ENCODE measurements at places on chromosomes 3 and 15.
A peak's percentile ranks its signal among the peaks of the same experiment; 100 is the strongest.

DNA sequence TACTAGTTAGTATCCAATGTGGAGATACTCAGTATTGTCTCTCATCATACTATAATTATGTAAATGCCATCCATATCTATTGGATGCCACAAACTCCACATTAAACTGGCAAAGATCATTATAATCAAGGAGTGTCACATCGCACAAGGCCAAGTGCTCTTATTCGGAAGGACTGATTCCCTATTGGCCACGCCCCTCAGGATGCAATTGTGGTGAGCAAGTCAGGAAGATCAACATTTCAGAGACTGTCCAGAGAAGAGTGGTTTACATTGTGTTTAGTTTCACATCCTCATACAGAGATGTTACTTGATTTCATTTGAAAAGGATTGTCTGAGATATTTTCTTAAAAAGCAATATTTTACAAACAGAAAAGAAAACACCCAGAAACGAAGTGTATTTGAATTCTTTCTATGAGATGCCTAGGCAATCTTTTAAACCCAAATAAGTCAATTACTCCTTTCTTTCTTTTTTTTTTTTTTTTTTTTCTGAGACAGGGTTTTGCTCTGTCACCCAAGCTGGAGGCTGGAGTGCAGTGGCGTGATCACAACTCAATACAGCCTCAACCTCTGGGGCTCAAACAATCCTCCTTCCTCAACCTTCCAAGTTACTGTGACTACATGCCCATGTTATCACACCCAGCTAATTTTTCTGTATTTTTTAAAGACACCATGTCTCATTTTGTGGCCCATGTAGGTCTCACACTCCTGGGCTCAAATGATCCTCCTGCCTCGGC is 369.1 kb downstream of the RBMS3 start:
- no peak for DNase-seq

DNA sequence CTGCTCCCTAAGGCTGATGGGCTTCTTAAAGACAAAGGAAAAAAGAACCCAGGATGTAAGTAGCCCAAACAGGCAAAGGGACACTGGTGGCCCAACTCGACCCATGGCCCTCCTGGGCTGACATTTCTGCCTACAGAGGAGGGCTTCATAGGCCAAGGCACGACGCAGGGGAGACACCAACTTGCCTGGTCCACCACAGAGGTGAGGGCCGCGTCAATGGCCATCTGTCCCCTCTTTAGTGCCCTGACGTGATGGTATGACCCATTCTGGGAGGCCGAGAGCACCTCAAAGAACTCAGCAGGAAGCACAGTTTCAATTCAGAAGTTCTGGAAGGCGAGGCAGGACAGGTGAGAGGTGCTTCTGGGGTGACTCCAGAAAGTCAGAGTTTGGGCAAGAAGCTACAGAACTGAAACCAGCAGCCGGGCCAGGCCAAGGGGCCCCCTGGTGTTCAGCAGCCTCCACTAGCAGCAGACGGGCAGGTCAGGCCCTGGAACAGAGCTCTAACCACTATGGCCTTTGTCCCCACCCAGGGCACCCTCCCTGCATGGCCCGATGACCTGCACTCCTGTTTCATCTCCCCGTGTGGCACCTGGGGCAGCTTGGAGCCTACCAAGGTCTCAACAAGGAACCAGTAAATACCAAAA is 45.1 kb downstream of the HMCES start:
- no peak for DNase-seq

DNA sequence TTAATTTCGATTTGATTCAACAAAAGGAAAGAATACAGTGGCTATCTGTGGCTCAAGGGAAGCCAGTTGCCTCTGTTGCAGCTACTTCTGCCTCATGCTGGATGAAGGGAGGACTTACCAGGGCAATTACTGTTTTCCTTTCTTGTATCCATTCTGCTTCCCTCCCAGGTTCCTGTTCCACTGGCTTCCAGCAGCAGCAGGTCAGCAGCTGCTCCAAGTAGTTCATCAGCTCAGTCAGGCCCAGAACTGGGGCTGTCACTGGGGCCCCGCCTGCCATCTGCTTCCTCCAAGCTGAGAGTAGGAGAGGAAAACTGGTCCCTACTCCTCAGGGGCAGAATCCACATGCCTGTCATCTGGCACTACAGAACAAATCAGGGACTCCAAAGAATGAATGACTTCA is 48.6 kb upstream of the ULK4 start:
- peak; percentile 37 for DNase-seq

DNA sequence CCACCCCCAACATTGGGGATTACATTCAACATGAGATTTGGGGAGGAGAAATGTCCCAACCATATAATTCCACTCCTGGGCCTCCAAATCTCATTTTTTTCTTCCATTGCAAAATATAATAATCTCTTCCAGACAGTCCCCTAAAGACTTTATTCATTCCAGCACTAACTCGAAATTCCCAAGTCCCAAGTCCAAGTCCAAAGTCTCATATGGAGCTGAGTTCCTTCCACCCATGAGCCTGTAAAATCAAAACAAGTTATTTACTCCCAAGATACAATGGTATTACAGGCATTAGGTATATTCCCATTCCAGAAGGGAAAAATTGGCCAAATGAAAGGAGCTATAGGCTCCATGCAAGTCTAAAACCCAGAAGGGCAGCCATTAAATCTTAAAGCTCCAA is 56.7 kb downstream of the P2RY1 start:
- DNase-seq = no peak

DNA sequence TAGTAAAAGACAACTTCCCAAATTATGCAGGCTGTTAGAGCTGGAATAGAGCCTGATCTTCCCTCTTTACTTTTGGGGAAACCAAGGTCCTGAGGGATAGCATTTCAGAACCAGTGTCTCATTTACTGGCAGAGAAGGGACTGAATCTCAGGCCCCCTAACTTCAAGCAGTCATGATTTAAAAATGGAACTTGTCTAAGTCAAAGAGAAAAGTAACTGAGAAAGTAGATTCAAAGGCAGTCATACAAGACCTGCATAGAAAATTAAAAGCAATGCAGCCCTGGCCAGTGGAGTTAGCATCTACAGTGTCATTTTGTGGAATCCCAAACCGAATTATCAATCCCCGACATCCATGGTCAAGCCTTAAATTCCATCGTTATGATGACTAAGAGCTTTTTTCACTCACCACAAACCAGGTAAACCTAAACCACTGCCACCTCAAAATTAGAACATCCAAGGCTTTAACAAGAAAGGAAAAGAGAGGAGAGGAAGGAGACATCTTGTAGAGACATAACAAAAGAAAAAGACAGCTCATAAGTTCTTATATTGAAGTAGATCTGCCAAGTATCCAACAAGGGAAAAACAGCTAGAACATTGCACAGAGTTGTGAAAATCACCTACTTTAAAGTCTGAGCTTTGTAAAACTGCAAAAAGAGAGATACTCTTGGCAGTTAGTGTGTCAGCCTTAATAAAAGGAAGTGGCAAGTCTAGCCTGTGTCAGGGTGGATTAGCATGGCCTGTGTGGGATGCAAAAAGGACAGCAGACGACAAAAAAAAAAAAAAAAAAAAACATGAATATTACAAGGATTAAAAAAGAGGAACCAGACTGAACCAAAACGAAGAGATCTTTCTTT is 54.1 kb upstream of the CCR2 start:
- DNase-seq = peak; percentile 92

DNA sequence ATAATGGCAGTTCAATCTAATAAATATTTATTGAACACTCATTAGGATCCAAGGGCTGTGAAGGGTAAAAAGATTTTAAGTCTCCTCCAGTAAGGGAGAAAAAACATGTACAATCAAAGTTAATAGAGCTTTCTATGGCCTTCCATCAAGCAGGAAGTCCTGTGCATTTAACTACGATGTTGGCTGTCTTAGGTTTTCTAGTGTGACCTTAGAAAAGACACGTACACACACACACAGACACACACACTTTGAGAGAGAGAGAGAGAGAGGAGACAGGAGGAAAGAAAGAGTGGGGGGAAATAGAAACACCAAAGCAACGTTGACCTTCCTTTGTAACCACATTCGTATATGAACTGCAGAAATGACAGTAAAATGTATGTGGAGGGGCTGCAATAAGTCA is 126.1 kb upstream of the TMC3 start:
- no peak for DNase-seq

DNA sequence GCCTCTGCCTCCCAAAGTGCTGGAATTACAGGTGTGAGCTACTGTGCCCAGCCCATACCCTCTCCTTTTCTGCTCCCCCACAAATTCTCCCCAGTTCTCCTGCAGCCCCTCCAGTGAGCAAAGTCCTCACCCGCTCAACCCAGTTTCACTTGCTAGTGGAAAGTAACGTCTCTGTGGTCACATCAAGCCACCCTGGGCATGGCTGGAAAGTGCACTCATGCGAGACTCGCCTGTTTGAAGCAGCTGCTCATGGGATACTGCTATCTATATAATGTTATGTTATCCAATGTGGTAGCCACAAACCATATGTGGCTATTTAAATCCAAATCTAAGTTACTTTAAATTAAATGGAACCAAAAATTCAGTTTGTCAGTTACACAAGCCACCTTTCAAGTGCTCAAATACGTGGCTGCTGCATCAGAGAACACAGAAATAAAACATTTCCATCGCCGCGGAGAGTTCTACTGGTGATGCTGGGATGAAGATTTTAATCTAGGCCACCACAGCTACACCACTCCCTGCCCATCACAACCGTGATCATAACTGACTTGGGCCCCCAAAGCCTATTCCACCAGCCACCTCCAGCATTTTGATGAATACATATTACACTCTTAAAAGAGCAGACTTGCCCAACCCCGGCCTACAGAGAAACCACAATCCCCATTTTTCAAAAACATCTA is 119.4 kb downstream of the LIPC start:
- no peak for DNase-seq

GRCh38 chr3:122679882-122680474 is 661 bp upstream of the PARP14 start:
- DNase-seq = no peak

GRCh38 chr15:69067296-69067695 is 52.8 kb downstream of the NOX5 start:
- no peak for DNase-seq

DNA sequence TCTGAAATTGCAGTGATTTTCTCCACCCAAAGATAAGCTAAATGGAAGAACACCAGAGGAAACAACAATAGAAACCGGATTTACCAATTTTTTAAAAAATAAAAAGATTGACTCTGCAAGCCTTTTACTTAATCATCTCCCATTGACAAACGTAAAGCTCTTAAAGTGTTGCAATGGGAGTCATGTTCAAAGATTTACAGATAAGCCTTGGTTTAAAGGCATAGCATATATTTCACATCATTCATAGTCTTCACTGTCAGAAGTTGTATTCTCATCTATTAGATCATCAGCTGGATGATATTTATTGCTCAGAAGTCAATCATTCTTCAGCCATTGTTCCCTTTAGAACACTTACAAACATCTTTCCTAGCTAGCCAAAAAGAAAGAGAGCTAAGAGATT is 397.6 kb downstream of the GBE1 start:
- DNase-seq = no peak

DNA sequence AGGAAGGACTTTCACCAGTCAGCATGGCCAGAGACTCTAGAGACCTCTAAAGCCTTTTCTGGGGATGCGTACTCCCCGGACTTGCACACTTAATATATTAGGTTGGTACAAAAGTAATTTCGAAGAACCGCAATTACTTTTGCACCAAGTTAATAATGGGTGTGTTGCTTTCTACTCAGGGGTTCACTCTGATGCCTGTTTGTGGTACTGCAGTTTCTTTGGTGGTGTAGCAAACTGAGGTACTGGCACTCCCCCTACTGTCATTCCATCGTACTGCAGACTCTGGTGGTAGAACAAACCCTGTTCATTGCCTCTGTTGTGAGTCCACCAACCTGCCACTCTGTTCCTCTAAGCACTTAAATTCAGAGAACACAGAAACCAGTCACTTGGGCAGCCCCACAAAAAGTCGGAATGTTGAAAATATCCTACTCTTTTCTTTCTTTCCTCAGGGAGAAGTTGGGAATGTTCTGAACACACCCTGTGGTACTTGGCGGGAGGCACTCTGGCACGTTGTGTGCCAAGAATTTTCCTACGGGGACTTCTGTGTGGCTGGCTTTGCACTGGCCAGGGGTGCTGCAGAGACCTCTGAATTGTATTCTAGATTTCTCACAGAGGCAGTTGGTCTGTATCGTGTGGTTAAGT is 46.3 kb downstream of the GABRG3 start:
- DNase-seq = peak; percentile 74

DNA sequence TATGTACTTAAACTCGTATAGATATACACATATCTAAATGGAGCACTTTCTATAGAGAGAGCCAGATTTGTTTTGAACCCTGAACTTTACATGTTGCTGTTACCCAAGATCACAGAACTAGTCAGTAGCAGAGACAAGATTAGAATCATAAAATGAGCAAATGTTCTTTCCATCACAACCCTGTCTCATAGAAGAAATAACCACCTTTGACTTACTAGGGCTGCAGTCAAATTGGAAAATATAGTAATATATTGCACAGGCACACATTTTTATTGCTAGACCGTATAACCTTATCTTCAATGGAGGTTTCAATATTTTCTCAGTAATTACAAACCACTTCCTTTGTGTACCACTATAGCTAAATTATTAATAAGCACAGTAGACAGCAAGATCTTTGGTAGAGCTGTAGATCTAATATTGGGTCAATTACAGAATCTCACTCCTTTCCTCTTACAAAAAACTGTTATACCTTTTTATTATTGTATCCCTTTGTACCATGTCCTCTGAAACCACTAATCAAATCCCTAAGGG is 41.5 kb upstream of the TBL1XR1 start:
- no peak for DNase-seq

DNA sequence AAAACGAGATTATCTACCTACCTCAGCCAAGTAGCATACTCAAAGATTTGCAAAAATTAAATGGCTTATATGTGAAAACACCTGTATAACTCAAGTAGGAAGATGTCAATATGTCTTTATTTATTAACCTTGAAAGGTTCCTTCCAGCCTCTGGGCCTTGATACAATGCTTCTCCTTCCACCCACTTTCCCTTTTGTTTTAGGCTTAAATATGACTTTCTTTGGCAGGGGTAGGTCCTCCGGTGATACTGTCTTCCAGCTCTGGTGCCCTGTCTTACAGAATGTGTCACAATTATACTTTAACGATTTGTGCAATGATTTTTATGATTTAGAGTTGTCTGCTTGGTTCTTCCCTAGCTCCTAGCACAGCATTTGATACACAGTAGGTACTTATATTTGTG is 4.1 kb downstream of the LINS1 start:
- no peak for DNase-seq

DNA sequence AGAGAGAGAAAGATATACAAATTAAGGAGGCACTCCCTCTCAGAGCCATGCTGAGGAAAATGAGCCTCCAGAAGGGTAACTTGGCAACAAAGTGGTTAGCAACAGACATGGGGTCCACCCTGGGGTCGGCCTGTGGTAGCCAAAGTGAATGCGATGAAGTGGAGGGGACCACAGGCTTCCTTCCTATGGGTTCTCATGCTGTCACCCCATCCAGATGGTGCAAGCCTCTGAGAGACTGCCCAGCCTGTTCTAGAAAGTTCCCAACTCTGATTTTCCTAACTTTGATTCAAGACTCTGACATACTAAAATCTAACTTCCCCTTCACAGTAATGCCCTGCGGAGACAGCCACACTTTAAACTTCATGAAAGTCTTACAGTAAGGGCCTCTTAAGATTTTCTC is 18.2 kb upstream of the LACTB start:
- DNase-seq = peak; percentile 87

Measured in common myeloid progenitor, CD34-positive (primary cell).